Left renal pelvis (tissue), 4 donors: ENCODE measurements at places on chromosomes 6 and 20.

DNA sequence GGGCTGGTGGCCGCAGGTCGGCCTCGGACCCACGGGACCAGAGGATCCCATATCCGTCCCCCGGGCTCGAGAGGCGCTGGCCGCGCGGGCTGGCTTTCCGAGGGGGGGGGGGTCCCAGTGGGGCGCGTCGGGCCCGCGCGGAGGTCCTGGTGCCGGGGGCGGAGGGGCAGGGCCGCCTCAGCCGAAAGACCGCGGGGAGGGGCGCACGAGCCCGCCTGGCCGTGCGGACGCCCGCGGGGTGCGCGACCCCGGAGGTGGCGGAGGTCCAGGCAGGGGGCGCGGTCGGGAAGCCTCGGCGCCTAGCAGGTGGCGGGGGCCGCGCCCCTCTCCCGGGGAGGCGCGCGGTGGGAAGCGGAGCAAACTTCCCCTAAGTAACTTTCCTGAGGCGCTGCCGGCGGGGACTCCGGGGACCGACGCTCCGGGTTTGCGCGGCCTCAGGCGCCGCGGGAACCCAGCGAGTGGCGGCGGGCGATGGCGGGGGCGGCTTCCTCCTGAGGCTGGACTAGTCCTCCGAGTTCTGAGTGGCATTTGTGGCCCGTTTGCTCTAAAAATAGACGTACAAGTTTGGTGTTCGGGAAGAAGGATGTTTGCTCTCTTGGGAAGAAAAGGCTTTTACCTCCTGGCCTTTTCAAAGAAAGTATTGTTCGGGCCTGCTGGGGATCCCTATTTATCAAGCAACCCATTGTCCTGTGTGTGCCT is 26.5 kb upstream of the BTBD3 start:
- DNase-seq = peak; percentile 39

GRCh38 chr6:3744211-3744900 is 7.2 kb downstream of the PXDC1 start:
- DNase-seq = no peak

- no peak for DNase-seq
These were observed 90.8 kb downstream of the GMPR start for GRCh38 chr6:16329233-16329632.

- DNase-seq = no peak
These were observed 37.6 kb downstream of the RRBP1 start for GRCh38 chr20:17644451-17644850.

- no peak for DNase-seq
These were observed 23.2 kb upstream of the SPAG4 start for GRCh38 chr20:35592339-35592974.

- DNase-seq = no peak
These were observed 542.1 kb upstream of the MAN1A1 start for GRCh38 chr6:119891644-119892043.

DNA sequence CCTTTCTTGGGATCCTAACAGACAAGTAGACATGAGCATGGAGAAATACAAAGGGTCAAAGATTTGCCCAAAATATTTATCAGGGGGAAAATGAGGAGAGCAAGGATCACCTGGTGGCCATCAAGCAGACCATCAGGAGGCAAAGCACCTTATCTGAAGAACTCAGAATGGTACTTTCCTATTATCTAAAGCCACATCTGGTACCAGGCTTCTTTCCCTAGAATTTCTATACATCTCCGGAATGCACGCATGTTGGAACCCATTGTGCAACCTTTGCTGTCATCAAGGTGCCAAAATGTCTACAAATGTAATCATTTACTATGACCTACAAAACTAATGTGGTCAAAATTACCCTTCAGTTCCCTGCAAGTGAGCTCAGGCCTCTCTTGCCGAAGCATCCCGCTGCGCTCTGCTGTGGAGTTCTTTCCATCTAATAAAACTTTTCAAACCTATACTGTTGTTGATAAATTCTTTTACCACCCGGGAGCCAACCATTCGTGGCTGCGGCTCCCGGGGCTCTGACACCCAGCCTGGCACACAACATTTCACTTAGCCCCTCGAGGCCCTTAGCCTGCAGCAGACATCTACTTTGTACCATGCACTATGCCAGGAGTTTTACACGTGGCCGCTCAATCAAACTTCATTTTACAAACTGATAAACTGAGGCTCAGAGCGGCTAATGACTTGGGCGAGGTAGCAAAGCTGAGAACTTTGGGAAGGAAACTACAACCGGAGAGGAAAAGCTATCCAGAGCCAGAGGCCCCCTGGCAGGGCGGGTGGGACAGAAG is 3.8 kb upstream of the CPXM1 start:
- DNase-seq = no peak

DNA sequence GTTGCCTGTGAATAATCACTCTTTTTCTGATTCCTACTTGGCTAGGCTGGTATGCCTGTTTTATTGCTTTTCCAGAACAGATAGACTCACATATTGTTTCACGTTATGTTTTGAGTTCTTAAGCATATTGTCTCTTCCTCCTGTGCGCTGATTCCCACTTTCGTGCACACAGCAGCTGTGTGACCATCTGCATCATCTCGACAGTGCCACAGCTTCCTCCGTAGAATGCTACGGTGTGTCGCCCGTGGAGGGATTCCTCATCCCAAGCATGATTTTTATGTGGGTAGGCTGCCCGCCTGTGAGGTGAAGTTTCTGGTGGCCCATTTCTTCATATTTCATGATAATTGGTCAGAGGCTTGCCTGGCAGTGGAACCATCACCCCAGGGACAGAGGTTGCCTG is 31.8 kb downstream of the PLCB4 start:
- DNase-seq = no peak

GRCh38 chr6:101747716-101748115 is 354.2 kb downstream of the GRIK2 start:
- DNase-seq = no peak

DNA sequence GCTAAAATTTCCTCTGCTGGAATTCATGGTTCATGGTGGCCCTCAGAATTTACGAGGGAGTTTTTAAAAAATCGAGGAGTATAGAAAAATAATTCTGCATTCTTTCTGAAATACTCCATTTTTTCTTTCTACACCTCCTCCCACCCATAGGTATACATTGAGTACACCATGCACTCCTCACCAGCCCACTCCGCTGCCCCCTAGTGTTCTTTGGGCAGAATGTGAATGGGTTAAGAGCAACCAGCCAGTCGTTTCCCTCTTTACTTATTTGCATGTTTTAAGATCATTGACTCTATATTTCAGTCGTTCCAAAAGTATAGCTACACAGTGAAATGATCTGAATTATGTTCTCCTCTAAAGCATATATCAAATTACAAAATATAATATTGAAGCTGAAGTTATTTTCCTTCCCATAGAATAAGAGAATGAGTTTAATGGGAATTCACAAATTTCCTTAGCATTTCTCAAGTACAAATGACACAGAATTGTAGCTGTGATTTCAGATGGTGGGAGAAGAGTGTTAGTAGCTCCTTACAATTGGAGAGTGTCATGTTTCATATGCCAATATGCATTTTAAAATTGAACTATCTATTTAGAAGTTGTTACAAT is 977.7 kb upstream of the SLC35B3 start:
- DNase-seq = no peak

GRCh38 chr6:155747491-155747890 is 291.9 kb upstream of the NOX3 start:
- DNase-seq = no peak

- no peak for DNase-seq
These were observed 129.5 kb upstream of the SSTR4 start for GRCh38 chr20:22905658-22906057.
